ENCODE measurements at places on chromosomes 3 and 15. TPM values are rescaled to one million over a fixed set of nuclear protein-coding genes. Genes with fewer than 3 reads are reported as not detected.

GRCh38 chr15:95439922-95440376 is 890.6 kb upstream of the NR2F2 start:
- DNase-seq = peak; percentile 34

DNA sequence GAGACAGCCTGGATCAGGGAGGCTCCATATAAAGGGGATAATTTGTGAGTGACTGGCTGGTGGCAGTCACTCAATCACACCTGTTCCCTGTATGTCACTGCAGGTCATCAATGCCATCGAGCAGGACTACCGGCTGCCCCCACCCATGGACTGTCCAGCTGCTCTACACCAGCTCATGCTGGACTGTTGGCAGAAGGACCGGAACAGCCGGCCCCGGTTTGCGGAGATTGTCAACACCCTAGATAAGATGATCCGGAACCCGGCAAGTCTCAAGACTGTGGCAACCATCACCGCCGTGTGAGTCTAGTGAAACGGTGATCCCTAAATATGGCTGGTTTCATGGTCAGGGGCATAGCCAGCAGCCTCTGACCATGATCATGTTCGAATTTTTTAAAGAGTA is 453.2 kb downstream of the EPHB1 start:
- no peak for DNase-seq

- DNase-seq = no peak
These were observed 181.9 kb downstream of the EPHB1 start for GRCh38 chr3:134976948-134977347.

DNA sequence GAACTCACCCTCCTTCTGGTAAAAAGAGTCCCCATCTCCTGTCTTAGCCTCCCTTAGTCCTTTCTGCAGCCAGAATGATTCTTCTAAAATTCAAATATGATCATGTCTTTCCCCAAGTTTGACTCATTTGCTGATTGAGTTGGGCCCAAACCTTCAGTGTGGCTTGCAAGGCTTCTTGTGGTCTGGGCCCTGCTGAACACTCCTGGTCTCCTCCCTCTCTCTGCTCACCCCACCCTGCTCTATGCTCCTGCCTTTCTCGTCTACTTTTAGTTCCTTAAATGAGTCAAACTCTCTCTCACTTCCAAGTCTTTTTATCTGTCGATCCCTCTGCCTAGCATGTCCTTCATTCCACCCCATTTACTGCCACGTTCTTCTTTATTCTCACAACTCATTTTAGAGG is 72.6 kb downstream of the CCR1 start:
- no peak for DNase-seq

DNA sequence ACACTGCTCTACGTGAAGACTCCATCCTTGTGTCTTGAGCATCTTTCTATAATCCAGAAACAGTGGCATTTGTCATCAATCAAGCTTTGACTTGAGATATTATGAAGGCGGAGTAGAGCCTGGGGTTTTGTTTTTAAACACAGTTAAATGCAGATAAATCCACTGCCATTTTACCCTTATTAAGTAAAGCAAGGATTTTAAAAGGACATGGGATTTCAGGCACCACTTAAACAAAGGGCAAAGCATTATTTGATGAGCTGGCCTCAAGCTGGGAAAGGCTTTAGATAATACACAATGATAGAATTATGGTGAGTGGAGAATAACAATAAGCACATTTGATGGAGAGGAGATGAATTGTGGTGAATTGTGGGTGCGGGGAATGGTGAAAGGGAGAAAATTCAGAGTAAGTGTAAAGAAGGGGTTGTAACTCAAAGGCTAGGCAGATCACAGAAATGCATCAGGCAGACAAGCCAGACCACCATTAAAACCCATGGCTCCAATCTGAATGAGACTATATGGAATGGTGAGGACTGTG is 54.9 kb upstream of the GLCE start:
- no peak for DNase-seq

Gene NANOGP8
- 0.33 TPM for polyA plus RNA-seq

- no peak for DNase-seq
These were observed 605.0 kb upstream of the CBLB start for GRCh38 chr3:106473576-106474475.

DNA sequence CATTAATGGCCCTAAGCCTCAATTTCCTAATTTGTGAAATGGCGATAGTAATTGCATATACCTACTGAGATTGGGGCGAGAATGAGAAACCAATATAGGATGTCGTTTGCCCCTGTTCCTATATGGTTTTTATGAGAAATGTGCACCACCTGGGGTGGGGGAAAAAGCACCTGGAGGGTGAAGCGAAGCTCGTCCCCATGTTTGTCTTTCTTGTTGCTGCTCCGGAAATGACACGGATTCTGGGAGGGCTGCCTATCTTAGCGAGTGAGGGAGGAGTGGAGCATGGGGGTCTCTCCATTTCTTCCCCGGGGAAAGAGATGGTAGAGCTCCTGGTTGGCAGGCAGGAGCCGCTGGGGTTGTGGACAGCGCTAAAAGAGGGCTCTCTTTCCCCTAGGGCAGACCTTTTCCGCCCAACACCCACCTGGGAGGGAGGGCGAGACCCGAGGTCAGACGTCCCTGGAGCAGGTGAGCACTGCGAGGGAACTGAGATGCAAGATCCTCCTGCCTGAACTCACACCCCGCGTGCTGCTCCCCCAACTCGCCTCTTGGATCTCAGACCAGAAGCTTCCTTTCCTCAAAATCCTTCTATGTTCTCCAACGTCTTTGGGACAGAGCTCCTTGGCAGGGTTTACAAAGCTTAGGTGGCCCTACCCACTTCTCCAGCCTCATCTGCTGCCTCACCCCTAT is 5.6 kb upstream of the BAHD1 start:
- DNase-seq = no peak

All from forelimb muscle (tissue), 1 donor.